ENCODE measurements at places on chromosomes 16 and 17.

DNA sequence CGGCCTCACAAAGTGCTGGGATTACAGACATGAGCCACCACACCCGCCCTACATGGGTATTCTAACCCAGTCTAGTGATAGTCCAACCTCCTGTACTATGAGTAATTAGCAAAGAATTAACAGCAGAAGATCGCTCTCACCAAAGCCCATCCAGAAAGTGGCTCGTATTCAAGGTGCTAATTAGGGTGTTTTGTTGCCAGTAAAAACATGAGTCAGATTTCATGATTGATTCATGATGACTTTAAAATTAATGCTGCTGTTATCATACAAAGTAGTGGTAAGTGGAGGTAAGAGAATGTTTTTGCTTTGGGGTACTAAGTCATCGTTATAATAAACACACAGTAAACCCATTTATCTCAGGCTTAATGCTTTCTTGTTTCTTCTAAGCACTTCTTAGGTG lies 428.8 kb downstream of the WWOX start:
- no peak for DNase-seq

DNA sequence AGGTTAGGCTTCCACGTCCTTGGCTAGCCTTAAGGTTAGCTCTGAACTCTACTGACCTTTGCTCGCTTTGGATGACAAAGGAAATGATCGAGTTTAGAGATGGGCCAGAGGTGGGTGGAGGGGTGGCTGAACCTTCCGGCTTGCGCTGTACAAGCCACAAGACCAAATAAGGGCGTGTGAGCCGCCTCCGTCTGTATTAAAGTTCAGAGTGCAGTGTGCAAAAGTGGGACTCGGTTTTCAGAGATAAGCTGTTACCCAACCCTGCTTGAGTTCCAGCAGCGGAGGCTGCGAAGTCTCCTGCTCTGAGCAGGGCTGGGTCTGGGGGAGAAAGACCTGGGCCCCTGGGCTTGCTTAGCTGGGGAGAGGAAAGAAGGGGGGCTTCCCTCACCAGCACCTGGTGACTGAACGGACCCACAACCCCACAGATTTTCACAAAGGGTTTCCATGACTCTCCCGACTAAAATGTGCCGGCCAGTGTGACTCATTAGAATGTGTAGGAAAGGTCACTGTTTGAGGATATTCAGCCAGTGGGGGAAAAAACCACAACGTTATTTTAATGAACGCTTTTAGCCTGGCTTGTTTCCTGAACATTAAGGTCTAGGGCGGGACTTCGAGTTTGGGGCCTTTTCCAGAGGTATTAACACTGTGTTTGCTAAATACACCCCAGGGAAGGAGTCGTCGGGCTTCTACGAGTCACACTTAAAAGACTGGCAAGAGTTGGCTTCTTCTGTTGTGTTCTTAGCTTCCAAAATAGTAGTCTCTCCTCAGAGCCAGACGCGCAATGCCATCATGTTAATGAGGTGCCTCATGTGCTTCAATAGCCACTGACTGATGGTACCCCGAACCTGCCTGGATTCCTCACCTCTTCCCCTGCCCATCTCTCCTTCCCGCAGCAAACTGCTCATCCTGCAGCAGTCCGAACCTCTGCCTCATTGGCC lies 67.0 kb downstream of the CENPV start:
- peak; percentile 96 for DNase-seq

- DNase-seq: no peak
Measured at GRCh38 chr17:2860045-2860444, 63.8 kb downstream of the RAP1GAP2 start.

DNA sequence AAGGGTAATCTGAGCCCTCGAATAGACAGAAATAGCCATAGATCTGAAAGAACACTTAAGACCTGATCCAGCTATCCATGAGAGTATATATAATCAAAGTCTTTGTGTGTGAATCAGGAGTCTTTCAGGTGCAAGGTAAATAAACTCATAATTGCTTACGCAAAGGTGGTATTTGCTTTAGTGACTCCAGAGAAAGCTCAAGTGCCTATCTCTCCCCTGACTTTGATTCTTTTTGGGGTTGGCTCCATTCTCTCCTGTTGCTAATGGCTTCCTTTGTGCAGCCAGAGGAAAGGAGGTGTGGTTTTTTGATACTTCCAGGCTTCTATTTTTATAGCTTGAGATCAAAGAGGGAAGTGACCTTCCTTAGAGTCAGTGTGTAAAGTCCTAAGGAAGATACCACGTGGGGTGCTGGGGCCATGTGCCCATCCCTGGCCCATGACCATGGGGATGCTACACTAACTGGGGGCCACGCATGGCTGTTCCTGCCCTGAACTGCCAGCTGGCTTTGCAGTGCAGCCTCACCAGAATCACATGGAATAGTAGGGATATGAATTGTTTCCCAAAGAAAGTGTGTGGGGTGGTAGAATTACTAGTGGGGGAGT lies 45.8 kb downstream of the TENT4B start:
- DNase-seq: no peak

DNA sequence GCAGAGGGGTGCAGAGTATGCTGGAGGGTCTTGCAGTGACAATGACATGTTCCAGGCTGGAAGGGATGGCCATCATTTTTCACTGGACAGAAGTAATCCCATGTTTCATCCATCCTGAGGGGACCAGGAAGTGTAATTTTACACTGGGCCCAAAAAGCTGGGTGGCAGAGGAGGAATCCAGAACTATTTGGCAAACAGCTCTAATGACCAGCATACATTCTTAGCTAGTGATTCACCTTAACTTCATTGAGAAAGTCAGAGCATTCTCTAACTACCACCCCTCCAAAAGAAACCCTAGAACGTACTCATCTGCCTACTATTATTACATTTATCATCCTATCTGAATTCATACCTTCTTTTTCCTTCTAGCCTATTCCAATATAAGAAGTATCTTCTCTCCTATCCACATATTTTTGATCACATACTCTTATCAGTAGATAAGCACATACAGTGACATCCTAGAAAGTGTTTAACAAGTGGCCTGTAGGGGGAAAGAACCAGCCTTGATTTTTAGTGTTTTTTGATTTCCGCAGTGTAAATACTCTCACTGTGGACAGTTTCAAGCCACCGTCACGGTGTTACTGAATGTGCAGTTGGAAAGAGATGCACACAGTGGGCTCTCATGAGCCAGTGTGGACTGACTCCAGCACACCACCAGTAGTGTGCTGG lies 118.1 kb downstream of the FTO start:
- peak; percentile 80 for DNase-seq

All from kidney tubule cell (primary cell).